ENCODE measurements at places on chromosomes 2 and 18.
A peak's percentile ranks its signal among the peaks of the same experiment; 100 is the strongest.

GRCh38 chr2:20584045-20584398 is 66.9 kb downstream of the HS1BP3 start:
- DNase-seq, result no peak

GRCh38 chr2:48941456-48941855 is 185.9 kb upstream of the LHCGR start:
- no peak for DNase-seq

GRCh38 chr2:169694894-169695260 is 608 bp downstream of the PHOSPHO2 start:
- no peak for DNase-seq

DNA sequence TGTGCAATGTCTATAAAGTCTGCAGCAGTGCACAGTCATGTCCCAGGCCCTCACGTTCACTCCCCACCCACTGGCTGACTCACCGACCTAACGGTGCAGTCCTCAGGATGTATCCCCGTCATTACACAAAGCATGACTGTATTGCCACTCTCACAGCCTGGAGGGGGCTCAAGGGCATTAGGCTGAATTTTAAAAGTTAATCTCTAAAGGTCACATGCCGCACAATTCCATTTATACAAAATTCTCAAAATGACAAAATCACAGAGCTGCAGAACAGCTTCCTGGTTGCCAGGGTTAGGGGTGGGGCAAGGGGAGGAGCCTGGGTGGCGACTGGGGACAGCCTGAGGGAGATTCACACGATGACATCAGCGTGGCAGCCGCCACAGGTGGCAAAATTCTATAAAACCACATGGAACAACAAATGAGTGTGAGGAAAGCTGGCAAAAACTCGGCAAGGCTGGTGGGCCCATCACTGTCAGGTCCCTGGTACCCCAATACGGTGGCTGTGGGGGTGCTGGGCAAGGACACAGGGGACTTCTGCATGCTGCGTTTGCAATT is 97.6 kb downstream of the NDUFA10 start:
- DNase-seq, result peak; percentile 66

- no peak for DNase-seq
These were observed 519 bp downstream of the TEX261 start for GRCh38 chr2:70994009-70994698.

DNA sequence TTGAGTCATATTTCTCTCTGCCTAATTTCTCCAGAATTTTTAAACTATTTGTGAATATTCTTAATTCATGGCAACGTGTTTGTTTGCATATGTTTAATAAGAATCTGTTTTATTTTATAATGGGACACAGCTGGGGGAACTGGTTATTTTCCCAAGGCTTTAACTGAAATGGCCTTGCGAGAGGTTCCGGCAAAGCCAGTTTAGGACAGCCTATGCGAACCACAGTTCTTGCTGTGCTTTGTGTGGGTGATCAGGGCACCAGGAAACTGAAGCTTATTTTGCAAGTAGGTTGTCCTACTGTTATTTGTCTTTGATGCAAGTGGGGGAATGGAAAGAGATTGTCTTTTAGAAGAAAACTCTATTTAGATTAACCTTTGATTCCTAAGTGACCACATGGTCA is 6.5 kb downstream of the ANKMY1 start:
- DNase-seq, result no peak

GRCh38 chr2:160328811-160329527 is 128.9 kb upstream of the ITGB6 start:
- DNase-seq, result no peak

GRCh38 chr2:181484851-181485637 is 27.9 kb downstream of the ITGA4 start:
- DNase-seq, result no peak

DNA sequence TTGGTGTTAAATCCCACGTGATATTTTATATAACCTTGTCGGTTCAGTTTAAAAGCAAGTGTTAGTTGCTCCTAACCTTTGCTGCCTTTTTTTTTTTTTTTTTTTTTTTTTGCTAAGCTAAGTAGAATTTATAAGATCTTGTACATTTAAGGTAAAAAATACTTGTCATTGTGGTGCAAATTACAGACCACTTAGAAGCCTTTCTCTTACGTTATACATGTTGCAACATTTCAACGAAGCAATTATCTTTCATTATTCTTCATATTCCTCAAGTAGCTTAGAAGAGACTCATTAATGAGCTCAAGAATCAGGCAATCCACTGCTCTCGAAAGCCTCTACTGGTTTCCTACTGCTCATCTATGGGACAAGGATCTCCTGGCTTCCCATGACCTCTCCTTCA is 14.9 kb upstream of the IL1RL2 start:
- no peak for DNase-seq

- no peak for DNase-seq
These were observed 51.1 kb downstream of the CTIF start for GRCh38 chr18:48589797-48590519.

DNA sequence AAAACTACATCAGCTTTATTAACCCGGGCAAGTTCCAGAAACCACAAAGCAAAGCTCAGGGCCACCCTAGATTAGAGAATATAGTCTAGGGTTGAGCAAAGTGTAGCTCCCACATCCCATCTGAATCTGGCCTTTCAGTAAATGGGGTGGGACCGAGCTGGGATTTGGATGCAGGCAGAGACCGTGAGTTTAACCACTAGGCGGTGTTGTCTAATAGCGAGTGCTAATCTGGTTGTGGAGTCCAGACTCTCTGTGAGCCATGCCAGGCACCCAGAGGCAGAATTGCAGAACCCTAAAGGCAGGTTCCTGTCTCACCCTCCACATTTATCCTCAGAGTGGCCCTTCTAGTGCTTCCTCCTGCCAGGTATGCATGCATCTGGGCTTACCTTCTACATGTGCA is 435.9 kb downstream of the TSN start:
- no peak for DNase-seq

- DNase-seq, result no peak
These were observed 130.0 kb downstream of the FMNL2 start for GRCh38 chr2:152464851-152465470.

GRCh38 chr2:113273027-113273551 is 5.6 kb downstream of the PAX8 start:
- DNase-seq, result no peak

- no peak for DNase-seq
These were observed 37.2 kb upstream of the CFAP36 start for GRCh38 chr2:55482186-55482884.

GRCh38 chr2:135257383-135258090 is 205.4 kb downstream of the RAB3GAP1 start:
- no peak for DNase-seq

GRCh38 chr2:143402451-143402850 is 273.2 kb downstream of the ARHGAP15 start:
- no peak for DNase-seq

DNA sequence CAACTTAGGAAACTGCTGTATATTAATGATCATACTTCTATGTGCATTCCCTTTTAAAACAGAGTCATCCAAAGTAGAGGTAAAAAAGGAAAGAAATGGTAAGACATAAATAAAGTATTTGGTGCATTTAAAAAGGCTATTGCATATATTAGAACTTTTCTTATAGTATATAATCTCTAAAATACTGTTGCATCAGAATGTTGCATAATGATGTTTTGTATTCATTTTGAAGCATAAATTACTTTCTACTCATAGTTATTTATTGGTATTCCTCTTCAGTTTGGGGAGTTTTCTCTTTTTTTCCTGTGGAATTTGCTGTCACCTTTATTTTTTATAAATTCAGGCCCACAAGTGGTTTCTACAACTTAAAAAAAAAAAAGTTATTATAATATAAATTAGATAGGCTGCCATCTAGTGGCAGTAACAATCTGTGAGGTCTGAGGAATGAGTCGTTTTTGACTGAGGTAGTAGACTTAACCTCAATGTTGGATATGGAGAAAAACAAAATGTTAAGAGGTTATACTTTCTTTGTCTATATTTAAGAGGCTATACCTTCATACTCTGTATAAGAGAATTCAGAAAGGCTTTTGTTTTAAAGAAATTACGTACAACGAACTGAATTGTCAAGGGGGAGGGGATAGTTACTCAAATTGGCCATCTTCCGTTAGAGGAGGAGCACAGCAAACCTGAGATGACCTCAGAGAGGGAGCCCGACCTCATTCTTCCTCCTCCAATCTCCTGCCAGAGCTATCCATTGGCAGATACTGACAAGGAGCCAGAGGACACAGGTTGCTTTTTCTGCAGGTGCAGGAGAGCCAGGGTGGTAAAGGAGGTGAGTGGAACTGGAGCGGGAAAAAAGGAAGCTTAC is 23.8 kb downstream of the ANKAR start:
- DNase-seq, result peak; percentile 24

All from stimulated activated CD4-positive, alpha-beta T cell treated with anti-CD3 and anti-CD28 coated beads, Interleukin-2, amount 100 ng/mL, for 4 hours (primary cell).